ENCODE measurements at places on chromosomes 13 and 19.
A peak's percentile ranks its signal among the peaks of the same experiment; 100 is the strongest.

- DNase-seq: no peak
Observed at GRCh38 chr19:50939596-50939995, 13.2 kb downstream of the KLK5 start.

DNA sequence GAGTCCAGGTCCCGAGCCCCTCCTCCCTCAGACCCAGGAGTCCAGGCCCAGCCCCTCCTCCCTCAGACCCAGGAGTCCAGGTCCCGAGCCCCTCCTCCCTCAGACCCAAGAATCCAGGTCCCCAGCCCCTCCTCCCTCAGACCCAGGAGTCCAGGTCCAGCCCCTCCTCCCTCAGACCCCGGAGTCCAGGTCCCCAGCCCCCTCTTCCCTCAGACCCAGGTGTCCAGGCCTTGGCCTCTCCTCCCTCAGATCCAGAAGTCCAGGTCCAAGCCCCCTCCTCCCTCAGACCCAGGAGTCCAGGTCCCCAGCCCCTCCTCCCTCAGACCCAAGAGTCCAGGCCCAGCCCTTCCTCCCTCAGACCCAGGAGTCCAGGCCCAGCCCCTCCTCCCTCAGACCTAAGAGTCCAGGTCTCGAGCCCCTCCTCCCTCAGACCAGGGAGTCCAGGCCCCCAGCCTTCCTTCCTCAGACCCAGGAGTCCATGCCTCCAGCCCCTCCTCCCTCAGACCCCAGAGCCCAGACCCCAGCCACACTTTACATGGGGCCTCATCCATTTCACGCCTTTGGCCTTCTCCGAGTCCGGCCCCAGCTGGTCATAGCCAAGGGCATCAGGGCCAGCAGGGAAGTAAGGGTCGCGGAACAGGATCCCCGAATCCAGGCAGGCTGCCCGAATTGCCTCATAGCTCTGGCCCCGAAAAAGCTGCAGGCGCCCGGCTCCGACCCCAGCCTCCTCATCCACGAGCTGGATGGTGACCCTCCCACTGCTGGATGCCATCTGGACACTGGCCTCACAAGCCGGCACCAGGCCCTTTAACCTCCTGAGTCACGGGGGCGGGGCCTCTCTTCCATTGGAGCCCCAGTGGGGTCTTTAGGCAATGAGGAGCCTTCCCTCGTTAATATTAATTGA is 628 bp downstream of the CAPN12 start:
- no peak for DNase-seq

- no peak for DNase-seq
Observed at GRCh38 chr13:45783346-45784043, 68.1 kb downstream of the SIAH3 start.

GRCh38 chr19:33473653-33474305 is 47.8 kb downstream of the PEPD start:
- DNase-seq: peak; percentile 51

DNA sequence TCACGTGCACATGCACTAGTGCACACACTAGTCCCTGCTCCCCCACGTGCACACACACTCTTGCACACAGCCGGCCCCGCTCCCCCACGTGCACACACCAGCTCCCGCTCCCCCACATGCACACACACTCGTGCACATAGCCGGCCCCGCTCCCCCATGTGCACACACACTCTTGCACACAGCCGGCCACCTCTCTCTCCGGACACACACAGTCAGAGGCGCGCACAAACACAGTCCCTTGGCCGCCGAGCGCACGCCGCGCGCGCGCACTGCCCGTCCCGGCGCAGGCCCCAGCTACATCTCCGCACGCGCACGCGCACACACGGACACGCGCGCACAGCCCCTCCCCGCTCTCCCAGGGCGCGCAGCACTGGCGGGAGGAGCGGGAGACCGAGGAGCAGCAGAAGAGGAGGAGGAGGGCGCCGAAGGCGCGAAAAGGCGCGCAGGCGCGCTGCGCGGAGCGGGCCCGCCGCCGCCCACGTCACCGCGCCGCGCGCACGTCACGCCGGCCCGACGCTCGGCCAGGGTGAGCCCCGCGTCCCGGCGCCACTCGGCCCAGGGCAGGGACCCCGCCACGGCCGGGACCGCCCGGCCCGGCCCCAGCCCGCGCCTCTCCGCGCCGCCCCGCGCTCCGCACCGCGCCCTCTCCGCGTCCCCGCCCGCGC is at the start of gene TFDP1:
TSS of gene TFDP1 (plus strand) at position 549 of the 665 bp plus-strand sequence. CDS start 1,085 bp downstream, outside the sequence.
- DNase-seq: peak; percentile 10

GRCh38 chr19:8600064-8600463 is 10.5 kb downstream of the ADAMTS10 start:
- DNase-seq: no peak

- no peak for DNase-seq
Observed at GRCh38 chr19:41606215-41606837, 20.5 kb downstream of the CEACAM4 start.

DNA sequence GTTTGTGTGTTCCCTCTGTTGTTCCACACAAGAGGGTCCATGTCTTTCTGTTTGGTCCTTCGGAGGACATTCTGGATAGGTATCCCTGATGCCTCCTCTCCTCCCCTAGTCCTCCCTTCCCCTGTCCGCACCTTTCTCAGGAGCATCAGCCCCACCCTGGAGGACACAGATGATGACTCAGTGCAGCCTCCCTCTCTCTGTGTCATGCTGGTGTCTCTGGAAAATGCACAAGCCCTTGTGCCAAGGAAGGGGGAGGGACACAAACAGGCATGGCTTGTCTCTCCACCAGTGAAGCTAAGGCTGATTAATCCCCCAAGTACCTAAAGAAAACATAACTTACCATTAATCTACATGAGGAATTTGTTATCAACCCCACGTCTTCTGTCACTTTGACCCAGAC is 16.2 kb upstream of the TNFRSF19 start:
- no peak for DNase-seq

- peak; percentile 24 for DNase-seq
Observed at GRCh38 chr13:66574606-66575005, 655.5 kb downstream of the PCDH9 start.

DNA sequence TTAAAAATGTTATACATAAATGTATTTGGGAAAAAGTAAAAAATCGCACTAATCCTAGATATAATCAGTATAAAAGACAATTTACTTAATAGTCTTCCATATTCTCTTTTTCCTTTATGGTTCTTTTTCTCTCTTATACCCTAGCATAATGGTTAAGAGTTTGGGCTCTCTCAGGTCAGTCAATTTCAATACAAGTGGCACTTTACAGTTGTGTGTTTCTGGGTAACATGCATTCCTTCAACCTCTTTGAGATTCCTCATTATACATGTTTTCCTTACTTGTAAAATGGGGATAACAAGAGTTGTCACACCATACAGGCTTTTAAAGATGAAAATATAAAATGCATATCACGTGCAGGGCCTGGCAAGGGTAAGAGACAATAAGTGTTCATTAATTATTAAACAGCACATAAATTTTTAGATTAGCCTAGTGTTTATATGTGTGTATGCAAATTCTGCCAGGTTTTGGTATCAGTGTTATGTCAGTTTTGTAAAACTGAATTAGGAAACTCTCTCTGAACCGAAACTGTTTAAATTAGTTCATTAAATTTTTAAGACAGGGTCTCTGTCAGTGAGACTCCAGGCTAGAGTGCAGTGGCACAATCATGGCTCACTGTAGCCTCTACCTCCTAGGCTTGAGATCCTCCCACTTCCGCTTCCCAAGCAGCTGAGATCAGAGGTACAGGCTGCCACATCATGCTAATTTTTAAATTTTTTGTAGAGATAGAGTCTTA is 49.8 kb downstream of the ELF1 start:
- no peak for DNase-seq

DNA sequence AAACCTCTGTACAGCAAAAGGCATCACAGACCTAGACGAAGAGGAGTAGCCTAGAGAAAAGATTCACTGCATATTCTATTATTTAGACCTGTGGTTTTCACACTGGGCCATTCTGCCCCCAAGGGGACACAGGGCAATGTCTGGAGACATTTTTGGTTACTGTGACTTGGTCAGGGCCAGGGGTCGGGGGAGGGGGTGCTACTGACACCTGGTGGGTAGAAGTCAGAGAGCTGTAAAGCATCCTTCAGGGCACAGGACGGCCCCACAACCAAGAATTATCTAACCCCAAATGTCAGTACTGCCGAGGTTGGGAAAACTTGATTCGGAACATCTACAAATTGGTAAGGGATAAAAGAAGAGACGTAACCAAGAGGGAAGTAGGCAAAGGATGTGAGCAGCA is 11.3 kb downstream of the ELAVL1 start:
- DNase-seq: no peak

DNA sequence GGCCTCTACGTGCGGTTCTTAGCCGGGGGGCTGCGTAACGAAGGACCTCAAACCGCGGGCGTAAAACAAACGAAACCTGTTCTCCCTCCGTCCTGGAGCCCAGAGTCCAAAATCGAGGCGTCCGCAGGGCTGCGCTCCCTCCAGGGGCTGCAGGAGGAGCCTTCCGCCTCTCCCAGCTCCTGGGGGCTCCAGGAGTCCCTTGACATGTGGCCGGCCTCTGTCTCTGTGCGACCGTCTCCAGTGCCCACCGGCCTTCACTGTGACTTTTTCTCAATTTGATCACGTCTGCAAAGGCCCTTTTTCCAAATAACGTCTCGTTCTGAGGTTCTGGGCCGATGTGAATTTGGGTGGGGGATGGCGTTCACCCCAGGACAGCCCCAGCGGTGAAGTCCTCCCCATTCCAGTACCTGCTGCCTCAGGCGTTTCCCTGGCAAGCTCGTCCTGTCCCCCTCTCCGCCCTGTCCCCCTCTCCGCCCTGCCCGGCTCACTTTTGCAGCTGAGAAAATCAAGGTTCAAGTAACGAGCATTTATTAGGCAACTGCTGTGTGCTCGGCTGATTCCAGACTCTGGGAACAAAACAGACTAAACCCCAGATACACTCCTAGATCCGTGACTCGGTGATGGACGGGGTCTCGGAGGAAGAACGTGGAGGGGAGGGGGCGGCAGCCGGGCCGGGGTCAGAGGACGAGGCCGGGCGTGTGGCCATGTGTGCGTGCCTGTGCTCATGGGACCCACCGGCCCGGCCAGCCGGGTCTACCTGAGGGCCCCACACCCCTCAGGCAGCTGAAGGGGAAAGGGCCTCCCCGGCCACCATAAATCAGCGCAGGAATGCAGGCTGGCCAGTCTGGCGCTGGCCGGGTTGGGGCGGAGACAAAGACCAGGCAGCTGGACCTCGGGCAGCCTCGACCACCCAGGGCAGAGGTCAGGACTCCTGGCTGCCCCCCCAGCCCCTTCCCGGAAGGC is 28.1 kb upstream of the WDR18 start:
- DNase-seq: no peak

DNA sequence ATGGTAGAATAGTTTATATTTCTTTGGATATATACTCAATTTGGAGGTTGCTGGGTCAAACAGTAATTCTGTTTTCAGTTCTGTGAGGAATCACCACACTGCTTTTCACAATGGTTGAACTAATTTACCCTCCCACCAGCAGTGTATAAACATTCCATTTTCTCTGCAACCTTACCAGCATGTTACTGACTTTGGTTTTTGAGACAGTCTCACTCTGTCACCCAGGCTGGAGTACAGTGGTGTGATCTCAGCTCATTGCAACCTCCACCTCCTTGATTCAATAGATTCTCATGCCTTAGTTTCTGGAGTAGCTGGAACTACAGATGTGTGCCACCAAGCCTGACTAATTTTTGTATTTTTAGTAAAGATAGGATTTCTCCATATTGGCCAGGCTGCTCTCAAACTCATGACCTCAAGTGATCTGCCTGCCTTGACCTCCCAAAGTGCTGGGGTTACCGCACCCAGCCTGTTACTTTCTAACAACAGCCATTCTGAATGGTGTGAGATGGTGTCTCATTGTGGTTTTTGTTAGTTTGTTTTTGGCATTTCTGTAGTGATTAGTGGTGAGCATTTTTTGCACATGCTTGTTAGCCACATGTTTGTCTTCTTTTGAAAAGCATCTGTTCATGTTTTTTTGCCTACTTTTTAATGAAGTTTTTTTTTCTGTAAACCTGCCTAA is 12.5 kb downstream of the ZNF714 start:
- DNase-seq: no peak

GRCh38 chr13:50611117-50611781 is 232.2 kb downstream of the DLEU7 start:
- no peak for DNase-seq

GRCh38 chr19:53520547-53521372 is 17.2 kb upstream of the ZNF331 start:
- DNase-seq: peak; percentile 97

DNA sequence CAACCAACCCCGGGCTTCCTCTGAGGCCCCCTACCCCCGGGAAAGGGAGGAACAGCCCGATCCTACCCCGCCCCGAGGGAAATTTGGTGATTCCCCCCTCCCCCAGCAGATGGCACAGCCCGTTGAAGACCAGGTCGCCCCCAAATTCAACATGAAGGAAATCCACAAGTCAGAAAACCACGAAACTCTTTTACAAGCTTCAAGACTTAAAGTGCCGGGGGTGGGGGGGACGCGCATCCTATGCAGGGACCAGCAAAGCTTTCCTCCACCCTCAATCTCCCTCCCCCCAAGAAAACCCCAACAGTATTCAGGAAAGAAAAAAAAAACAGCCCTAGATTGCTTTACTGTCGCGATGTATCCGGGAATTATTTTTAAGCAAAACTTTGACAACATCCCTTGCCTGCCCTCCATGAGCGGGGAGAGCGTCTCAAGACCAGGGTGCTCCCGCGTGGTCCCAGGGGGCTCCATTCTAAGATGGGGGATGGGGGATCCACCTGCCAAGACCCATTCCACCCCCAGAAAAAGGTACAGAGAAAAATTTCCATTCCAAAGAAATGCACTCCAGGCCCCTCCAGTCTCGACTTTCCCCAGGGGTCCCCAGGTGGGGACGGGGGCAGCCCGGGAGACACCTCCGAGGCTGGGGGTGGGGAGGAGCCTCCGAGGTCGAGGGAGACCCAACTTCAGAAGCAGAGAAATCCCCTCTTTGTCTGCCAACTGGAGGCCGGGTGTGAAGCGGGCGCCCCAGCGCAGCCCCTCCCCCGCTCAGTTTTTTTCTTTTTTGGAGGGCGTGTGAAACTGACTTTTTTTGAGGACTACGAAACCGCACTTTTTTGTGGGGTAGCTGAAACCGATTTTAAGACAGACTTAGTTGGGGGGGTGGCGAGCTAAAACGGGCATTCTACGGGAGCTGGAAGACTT is 1.5 kb downstream of the TCF3 start:
- no peak for DNase-seq

GRCh38 chr13:99871249-99871898 is 100.2 kb downstream of the ZIC5 start:
- DNase-seq: no peak

- DNase-seq: no peak
Observed at GRCh38 chr19:53877361-53877766, 4.6 kb upstream of the PRKCG start.

DNA sequence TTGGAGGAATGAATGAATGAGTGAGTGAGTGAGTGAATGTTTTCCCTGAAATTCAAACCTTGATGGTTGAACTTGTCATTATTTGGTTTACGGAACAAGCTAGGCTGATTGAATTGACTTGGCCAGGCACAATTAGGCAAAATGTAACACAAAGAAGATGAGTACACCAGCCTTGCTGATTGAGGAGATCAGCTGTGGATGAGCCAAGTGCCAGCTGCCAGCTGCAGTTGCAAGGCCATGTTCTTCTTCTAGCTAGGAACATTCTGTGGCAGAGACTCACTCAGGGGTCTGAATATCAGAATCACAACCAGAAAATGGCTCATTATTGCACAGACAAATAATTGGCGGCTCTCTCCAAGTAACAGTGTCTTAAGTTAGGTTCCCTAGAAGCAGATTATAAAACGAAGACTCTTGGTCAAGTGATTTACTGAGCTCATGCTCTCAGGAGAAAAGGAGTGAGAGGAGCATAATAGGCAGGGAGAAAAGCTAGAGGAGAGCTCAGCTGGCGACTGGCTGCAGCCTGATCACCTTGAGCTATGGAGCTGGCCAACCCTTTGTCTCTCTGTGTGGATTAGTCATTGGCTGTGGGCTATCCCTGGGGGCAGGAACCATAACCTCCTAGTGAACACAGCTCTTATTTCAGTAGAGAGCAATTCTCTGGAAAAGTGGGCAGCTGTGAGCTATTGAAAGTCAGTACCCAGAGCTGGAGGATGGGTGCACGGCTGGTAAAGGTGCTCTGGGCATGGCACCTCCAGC is 225.3 kb upstream of the SERP2 start:
- DNase-seq: no peak

Measured in non-pigmented ciliary epithelial cell (primary cell).